ENCODE measurements at places on chromosomes 3 and 15.

DNA sequence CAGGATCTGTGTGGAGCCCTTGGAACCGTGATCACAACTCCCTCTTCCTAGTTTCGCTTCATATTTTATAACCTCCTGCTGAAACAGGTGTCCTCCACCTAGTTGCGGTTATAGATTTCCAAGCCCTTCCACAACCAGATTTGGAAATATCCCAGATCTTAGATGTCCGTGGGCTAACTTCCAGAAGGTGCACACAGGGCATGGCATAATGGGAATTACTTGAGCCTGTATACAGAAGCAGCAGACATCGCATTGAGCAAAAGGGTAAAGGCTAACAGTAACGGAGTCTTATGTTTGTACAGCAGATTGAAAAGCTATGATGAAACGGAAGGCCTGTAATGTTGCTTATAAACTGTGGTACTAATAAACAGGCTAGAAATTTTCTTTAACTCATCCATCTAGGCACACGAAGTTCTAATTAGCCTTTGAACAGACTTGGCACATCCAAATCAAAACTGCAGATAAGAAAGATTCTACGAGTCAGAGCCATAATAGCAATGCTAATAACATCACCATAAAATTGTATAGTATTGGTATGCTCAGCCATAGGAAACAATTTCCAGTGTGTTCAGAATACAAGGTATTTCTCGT, 1.2 kb upstream of the USF3 start:
- DNase-seq: peak; percentile 17

- peak; percentile 69 for DNase-seq
Measured at GRCh38 chr15:57559875-57560274, 31.8 kb upstream of the MYZAP start.

DNA sequence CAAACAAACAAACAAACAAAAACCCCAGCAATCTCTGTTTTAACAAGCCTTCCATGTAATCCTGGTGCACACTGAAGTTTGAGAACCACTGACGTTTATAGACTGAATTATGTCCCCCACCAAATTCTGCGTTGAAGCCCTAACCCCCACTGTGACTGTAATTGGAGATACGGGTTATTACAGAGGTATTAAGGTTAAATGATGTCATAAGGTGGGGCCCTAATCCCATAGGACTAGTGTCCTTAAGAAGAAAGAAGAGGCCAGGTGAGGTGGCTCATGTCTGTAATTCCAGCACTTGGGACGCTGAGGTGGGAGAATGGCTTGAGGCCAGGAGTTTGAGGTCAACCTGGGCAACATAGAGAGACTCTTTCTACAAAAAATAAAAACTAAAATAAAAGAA, 42.4 kb upstream of the TM4SF1 start:
- no peak for DNase-seq

DNA sequence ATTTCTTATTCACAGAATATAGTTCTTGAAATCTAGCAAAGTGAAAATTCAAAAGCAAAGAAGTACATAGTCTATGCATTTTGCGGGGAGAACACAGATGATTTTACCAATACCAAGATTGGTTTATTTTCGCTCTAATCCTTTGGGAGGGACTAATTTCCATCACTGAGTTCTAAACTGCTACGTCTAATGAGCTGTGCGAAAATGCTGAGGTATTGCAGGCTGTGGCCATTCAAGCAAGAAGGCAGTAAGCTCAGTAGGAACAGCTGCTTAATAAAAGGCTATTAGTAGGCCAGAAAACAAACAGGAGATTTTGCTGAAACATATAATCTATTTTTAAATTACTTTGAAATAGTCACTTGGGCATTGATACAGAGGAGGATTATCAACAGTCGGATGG, 379.0 kb downstream of the CNTN4 start:
- DNase-seq: no peak

DNA sequence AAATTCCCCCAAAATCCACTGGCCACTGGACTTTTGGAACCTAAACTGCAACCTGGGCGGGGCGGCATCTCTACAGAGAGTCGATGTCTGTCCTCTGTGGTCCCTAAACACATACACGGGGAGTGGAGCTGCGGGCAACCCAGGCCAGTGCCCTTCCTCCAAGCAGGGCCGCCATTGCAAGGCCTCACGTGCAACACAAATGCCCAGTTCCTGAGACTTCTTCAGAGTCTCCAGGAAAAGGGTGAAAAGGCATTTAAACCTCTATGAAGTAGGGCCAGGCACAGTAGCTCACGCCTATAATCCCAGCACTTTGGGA, 4.9 kb downstream of the MUC4 start:
- DNase-seq: no peak

GRCh38 chr3:130383424-130383823, 38.0 kb downstream of the COL6A5 start:
- DNase-seq: no peak

DNA sequence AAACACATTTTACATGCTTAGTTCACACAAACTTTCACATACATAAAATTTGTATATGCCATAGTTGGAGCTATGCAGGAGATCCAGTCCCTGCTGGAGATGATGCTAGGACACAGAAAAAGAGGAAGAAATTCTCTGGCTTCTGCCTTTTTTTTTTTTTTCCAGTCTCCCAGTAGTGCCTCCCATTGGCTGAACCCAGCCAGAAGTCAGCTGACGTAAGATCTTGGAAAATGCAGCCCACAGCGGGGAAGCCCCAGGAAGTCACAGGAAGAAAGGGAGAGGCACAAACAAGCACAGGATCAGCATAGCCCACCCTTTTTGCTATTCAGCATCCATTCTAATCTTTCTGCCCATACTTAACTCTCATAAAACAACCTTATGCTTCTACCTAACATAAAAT, 38.5 kb downstream of the SCN11A start:
- no peak for DNase-seq

DNA sequence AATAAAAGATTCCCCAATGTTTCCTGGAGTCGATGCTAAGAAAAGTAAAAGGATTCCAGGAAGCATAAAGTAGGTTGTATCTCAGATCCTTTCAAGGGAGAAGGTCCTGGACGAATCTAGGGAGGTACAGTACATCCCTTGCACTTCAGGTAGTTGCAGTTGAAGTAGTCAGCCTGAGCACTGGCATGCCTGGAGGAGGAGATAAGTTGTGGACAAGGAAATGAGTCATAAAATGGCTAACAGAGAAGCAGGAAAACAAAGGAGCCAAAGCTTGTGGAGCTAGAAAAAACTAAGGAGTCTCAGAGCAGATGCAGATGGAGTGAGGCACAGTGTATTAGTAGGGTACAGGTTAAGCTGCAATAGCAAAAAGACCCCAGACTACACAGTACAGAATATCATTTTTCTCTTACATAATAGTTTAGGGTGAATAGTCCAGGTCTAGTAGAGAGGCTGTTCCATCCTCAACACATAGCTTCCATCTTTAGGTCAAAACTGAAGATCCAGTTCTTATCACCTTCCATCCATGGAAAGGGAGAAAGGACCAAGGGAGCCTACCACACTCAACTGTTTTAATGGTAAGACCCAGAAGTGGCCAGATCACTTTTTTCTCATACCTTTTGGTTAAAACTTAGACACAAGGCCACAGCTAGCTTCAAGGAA, 41.3 kb downstream of the COL6A5 start:
- DNase-seq: peak; percentile 23

DNA sequence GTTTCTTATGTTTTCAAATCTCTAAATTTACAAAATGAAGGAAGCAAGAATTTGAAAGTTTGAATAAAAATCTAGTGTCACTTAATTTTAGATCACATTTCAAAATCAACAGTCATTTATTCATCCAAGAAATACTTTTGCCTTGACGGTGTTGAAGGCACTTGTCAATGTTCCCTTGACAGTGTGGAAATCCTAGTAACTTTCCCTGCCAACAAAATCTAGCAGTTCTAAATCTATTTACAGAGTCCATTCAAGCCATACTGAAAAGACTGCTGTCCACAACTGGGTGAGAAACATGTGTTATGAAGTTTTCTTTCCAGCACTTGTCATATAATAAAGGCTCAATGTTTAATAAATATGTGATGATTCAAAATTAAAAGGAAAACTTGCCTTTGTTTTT, 8.6 kb upstream of the MAP2K5 start:
- no peak for DNase-seq

- no peak for DNase-seq
Measured at GRCh38 chr3:188764609-188765008, 407.2 kb upstream of the TPRG1 start.

- peak; percentile 69 for DNase-seq
Measured at GRCh38 chr3:152071924-152072323, 196.8 kb upstream of the MBNL1 start.

- DNase-seq: no peak
Measured at GRCh38 chr3:170469151-170470062, 50.7 kb downstream of the CLDN11 start.

DNA sequence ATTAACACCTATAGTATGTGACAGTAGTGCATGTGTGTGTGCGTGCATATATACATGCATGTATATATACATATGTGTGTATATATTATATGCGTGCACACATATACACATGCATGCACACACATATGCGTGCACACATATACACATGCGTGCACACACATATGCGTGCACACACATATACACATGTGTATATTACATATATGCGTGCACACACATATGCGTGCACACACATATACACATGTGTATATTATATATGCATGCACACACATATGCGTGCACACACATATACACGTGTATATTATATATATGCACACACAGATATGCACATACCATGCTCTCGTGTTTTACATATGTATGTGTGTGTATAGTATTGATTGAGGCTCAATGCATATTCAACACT, 42.0 kb upstream of the MAP3K13 start:
- DNase-seq: no peak

DNA sequence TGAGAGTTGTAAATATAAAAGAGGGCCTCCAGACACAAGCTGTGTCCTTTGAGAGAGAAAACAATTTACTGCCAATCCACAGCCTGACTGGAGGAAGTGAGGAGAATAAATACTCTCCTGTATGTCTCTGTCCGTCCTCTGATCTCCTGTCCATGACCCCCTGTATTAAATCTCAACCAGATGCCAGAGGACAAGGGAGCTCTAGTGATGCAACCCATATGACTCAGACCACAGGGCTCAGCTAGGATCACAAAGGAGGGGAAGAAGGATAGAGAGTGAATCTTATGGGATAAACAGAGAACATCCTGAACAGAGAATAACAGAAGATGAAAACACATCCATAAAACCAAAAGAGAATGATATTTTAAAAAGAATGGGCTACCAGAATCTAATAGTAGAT, 482.6 kb downstream of the PLOD2 start:
- peak; percentile 36 for DNase-seq

GRCh38 chr3:41405466-41405865, 206.2 kb downstream of the CTNNB1 start:
- peak; percentile 19 for DNase-seq

DNA sequence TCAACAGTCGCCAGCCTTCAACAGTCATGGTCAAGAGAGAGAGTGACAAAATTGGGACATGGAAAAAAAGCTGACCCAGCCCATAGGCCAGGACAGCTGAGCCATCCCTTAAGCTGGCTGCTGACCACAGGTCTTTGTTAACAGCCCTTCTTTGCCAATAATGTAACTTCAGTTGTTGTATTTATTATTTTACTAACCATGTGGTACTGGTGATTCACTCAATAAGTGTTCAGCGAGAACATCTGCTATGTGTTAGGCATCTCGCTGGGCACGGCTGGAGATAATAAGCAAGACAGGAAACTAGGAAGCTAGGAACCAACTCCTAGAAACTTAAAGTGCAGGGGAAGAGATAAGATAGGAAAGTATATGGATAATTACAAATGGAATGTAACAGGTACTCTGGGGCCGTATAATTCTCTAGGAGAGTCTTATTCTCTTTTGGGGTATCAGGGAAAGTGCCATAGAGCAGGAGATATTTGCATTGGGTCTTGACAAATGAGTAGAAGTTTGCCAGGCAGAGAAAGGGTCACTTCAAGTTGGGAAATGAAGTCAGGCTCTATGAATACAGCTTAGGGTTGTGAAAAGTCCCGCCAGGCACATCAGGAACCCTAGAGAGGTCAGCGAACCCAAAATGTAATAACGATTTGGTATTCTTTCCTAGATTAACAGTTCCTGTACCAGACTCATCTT, 84.0 kb upstream of the TRA2B start:
- peak; percentile 92 for DNase-seq

- DNase-seq: no peak
Measured at GRCh38 chr15:71508081-71508682, 302.2 kb upstream of the NR2E3 start.

DNA sequence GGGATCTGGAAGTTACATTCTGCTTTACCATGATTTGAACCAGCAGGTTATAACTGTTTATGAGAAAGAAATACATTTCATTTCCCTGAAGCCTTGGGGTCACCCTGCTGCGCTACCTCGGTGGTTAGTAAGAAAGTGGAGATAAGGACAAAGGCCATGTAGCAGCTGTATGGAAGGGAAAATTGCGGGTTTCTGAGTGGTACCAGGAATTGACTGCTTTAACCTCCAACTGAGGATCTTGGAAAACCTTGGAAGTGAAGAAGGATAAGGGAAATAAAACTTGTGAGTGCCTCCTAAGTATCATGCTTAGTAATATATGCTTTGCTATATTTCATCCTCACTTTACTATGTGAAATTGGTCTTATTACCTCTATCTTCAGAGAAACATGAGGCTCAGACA, 76.1 kb upstream of the GAP43 start:
- no peak for DNase-seq

GRCh38 chr3:43779850-43780249, 89.1 kb downstream of the ABHD5 start:
- no peak for DNase-seq

- no peak for DNase-seq
Measured at GRCh38 chr3:104447681-104448080, 919.0 kb upstream of the ALCAM start.

DNA sequence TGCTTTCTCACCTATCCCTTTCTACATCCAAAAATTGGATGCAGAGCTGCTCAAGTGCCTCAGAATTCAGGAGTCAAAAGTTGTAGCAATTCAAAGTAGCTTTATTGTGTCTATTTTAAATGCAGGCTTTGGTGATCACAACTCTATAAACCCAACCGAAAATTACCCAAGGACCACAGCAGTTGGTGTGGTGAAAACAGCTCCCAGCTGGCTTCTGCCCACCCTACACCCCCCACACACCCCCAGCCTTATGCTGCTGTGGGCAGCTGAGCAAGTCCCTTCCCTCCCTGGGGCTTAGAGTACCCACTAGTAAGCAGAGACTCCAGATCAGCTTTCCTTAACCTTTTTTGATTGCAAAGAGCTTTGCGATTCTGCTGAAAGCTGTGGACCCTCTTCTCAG, 5.8 kb upstream of the HES1 start:
- no peak for DNase-seq

GRCh38 chr15:94229591-94230369, 1.6 kb upstream of the MCTP2 start:
- DNase-seq: no peak

- DNase-seq: no peak
Measured at GRCh38 chr3:113253702-113254101, 42.3 kb downstream of the BOC start.

GRCh38 chr3:98048586-98048985, 13.5 kb upstream of the GABRR3 start:
- no peak for DNase-seq

DNA sequence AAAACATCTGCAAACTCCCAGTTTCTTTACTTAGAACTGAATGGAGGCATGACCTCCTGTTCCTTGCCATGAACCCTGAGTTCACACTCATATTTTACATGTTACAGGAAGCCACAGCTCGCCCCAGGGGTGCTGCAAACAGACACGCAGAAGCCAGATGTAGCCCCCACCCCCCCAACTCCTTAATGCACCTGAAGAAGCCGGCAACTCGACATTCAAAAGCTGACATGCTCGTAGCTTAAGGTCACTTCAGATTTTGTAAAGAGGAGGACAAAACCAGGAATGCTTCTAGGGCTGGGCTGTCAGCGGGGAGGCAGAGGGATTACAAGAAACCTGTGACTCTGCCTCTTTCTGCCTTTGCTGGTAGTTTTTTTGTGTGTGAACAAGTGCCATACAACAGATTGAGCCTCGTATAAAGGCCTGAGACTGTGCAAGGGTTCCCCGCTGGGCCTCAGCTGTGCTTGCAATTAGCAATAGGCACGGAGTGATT, 42.0 kb upstream of the FEZF2 start:
- DNase-seq: no peak
